ENCODE measurements at places on chromosomes 4 and X.
A peak's percentile ranks its signal among the peaks of the same experiment; 100 is the strongest.

- no peak for DNase-seq
Measured at GRCh38 chr4:83054928-83055327, 19.9 kb downstream of the COPS4 start.

- no peak for DNase-seq
Measured at GRCh38 chrX:16516232-16516876, 133.6 kb upstream of the S100G start.

- no peak for DNase-seq
Measured at GRCh38 chr4:56128213-56128612, 179.5 kb downstream of the CEP135 start.

DNA sequence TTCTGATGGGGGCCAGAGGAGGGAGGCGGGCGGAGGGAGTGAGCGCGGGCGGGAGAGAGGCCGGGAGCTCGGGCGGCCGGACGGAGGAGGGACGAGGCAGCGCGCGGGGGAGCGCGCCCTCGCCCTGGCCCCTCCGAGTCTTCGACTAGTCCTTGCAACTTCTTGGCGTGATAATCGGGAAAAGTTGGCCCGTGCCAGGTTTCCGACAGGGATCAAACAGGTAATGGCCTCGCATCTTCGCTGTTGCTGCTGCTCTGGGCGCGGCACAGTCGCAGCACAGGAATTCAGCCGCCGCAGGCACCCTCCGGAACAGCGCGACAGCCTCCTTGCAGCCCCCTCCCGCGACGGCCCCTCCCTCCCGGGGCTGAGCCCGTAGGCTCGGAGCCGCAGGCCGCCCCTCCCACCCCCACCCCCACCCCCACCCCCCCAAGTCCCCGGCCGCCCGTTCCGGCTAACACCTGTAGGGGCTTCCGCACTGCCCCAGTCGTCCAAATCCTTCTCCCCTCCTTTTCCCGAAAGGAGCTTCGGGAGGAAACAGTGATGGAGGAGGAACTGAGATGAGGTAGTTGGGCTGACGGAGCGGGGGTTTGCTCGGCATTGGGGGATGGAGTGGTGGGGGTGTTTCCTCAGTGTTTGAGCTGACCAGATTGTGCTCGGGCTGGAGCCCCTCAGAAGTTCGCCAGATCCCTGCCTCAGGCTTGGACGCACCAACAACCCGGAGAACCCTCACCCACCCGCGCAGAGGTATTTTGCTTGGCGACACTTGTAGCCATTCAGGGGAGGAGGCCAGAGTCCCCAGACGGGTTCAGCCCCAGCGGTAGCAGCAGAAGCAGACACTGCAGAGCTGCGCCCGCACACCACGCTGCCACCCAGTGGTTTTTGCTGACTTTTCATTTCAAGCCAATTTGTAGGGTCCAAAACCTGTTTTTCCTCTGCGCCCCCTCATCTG lies at the start of gene FGF13:
Gene FGF13, minus strand, starts transcription at position 319 of the 949 bp plus-strand sequence. CDS start 714 bp downstream, outside the sequence.
- DNase-seq = peak; percentile 85

- no peak for DNase-seq
Measured at GRCh38 chr4:65546882-65547416, 123.3 kb downstream of the EPHA5 start.

DNA sequence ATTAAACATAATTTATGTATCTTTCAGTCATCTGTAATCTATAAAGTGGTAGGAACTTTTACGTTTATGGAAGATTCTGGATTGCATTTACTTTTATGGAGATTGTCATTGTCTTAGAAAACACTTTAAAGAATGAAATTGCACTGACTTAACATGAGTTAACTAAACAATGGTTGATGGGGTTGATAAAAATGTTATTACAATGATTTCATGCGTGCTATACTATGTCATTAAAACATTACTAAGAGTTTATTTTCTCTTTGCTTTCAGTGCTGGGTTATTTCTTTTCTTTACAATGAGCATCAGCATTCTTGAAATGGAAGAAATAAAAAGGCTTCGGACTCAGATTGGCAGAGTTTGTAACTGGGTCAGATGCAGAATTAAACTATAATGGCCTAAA lies 67.1 kb upstream of the PDLIM3 start:
- DNase-seq = no peak
